ENCODE measurements at places on chromosomes 1 and 21.

- no peak for DNase-seq
Measured at GRCh38 chr1:17950728-17951127, 156.9 kb upstream of the IGSF21 start.

GRCh38 chr1:205285381-205286101 is 36.0 kb downstream of the NUAK2 start:
- peak; percentile 87 for DNase-seq

- DNase-seq, result no peak
Measured at GRCh38 chr1:228768355-228769000, 33.2 kb downstream of the RHOU start.

DNA sequence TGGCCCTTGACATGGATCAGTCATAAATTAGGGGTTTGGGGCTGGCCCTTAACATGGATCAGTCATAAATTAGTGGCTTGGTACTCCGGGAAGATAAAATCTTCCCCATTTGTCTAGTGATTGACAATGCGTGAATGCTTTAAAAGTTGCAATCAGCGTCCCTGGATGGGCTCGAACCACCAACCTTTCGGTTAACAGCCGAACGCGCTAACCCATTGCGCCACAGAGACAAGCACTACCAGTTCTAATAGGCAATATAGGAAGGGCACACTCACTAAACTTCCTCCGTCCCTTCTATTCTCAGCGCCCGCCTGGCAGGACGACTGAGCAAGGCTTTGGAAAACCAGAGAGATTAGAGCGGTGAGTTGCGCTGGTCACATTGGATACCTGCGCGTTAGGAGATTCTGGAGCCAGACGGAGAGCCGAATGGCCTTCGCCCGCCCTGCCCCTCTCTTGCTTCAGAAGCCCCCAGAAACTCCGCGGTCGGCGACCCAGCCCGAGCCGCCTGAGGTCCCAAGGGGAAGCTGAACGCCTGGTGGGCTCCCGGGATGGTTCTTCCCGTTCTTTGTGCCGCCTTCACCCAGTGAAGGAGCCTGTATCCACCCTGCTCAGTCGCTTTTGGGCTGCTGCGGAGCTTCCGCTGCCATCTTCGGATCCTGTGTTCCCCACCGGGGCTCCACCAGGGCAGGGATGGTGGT is 235.9 kb downstream of the FAM72C start:
- DNase-seq, result peak; percentile 37

DNA sequence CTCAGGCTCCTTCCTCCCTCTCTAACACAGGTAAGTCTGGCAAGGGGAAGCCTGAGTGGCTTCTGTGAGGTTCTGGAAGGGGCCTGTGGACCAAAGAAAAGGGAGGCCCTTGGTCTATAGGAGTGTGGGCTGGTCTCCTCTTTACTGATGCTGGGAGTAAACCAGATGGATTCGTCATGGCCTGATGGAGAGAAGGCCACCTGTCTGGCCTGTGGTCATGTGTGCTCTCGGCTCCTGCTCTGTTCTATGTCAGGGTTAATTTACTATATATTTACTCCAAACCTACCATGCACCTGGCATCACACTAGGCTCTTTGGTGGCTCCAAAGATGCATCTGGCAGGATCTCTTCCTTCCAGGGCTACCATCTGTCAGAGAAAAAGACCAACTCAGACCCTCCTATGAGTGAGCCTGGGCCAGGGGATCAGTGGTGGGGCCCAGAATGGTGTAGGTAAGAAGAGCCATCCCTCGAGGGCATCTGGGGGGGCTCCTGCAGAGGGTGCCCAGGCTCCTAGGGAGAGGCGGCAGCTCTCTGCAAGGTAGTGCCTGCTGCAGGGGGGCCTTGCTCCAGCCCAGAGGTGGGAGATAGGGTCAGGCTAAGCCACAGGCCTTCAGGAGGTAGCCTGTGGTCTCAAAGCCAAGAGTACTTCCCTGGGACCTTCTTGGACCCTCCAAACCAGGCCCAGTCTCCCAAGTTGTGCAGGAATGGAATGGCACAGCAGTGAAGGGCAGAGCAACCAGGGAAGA is 68.2 kb upstream of the SELENON start:
- DNase-seq, result no peak

- peak; percentile 71 for DNase-seq
Measured at GRCh38 chr21:15282665-15283064, 217.9 kb upstream of the NRIP1 start.

- DNase-seq, result no peak
Measured at GRCh38 chr1:41355356-41355755, 5.9 kb upstream of the FOXO6 start.

- DNase-seq, result no peak
Measured at GRCh38 chr1:15446212-15446611, 8.0 kb downstream of the CTRC start.

- no peak for DNase-seq
Measured at GRCh38 chr1:113937146-113937545, 8.0 kb downstream of the HIPK1 start.

- DNase-seq, result no peak
Measured at GRCh38 chr1:70256664-70257063, 35.5 kb downstream of the SRSF11 start.

DNA sequence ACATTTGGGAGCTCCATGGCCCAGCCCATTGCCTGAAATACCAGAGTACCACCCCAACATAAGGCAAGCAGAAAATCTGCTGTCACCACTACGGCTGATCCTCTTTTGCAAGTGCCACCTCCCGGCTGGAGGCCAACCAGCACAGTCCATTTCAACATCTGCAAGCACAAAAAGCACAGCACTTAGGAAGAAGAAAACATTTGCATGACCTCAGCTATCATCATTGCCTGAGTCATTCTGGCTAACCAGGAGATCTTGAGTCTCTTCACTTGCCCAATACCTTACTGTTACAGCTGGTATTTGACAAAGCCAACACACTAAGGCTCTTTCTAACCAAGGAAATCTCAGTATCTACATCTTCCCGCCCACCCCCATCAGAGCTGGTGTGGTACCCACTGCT is 55.9 kb downstream of the NEK7 start:
- DNase-seq, result peak; percentile 75

DNA sequence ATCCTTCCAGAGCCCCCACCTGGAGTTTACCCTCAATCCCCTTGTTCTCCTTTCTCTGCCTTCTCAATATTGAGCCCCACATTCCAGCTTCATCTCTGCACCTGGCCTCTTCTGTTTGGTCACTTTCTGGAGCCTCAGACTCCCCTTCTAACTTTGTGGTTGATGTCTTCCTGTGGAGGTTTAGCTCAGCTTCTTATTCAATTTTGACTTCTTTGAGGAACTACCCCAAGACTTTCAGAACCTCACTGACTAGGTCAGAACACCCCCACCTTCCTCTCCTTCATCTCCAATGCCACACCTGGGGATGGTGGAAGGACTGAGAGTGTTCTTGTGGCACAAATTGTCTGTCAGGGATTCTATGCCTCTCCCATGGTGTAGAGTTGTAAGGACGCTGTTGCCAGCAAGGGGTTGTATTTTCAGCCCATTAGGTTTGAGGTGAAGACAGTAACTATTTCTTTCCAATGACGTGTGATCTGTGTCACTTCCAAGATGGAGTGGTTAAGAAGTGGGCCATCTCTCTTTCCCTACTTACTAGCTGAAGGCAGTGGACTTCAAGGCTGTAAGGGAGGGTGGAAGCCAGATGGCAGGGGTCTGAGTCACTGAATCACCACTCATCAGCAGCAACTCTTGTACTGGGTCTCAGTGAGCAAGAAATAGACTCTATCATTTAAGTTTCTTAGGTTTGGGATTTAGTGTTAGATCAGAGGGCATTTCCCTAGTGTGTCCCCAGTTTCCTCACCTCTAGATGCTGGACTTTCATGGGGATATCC is 80.6 kb downstream of the PAPPA2 start:
- peak; percentile 30 for DNase-seq

DNA sequence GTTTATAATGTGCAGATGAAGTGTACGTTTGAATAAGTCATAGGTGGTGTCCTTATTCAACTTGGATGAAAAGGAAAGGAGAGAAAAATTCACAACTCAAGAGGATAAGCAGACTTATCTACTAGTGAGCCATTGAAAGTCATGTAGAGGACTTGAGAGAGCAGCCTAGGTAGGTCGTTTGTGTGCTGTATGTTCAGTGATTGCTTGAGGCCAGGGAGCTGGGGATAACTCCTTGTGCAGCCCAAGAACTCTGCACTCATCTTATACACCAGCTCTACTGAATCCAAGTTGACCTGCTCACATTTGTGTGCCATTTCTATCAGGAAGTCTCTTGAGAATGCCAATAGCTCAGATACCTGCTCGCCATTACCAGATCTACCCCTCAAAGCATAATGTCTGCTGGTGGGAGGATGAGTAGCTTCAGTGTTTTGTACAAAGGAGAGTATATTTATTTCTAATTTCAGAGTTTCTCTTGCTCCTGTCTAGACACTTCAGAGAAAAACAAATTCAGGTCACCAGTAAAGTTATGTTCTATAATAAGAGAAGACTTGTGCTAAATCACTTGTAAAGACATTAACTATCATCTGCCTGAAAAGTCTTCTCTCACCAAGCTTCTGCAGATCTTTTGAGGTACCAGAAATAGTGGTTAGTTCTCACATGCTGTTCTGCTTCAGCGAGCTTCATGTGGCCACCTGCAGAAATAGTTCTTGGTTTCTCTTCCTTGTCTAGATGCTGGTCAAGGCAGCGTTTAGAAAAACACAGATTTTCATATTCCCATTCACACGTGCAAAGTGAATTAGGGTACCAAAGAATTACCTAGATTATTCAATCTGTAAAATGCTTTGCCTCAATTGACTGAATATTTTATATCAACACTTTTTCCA is 10.8 kb downstream of the S1PR1 start:
- peak; percentile 36 for DNase-seq

- no peak for DNase-seq
Measured at GRCh38 chr1:217188280-217189237, 442.3 kb downstream of the GPATCH2 start.

GRCh38 chr1:228794173-228794572 is 58.9 kb downstream of the RHOU start:
- DNase-seq, result no peak

GRCh38 chr1:150872572-150872971 is 3.8 kb downstream of the ARNT start:
- DNase-seq, result no peak

GRCh38 chr1:43529206-43529731 is 1.4 kb upstream of the PTPRF start:
- DNase-seq, result peak; percentile 82

DNA sequence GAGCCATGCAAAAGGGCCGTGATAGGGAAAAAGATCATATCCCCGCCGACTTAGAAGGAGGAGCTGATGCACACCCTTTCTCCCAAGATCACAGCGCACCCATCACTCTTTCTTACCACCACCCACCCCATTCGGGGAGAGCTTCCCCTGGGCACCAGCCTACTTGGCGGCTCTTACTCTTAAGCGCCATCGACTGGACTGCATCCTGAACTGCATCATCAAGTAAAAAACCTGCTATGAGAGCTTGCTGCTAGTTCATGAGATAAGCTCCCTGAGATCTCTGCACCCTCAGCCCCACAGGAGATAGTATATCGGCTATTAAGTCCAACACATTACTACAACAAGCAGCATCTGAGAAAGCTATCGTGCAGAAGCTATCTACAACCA is 125.1 kb downstream of the BARHL2 start:
- no peak for DNase-seq

DNA sequence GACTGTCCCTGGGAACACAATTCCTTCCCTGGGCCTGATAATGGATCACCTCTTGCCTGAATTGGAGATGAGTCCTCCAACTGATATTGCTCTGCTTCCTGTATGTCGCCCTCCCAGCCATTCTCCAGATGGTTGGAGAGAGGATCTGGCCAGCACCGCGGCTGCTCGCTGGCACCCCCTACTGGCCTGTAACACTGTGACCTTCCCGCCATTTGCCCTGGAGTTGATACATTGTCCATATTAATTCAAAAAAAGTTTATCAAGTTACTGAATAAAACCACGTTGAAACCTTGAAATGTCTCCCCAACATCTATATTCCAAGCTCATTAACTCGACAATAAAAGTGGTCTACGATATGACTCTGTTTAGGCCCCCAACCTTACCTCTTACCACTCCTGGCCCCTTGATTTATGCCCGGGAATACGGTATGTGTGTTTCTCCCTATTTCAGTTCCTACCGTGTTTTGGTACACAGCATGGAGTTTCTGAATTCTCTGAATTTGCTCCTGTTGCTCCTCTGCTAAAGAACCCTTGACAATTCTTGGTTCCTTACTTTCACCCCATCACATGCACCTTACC is 241.8 kb upstream of the KIAA0040 start:
- no peak for DNase-seq

- DNase-seq, result no peak
Measured at GRCh38 chr1:12196641-12197482, 30.1 kb downstream of the TNFRSF1B start.

DNA sequence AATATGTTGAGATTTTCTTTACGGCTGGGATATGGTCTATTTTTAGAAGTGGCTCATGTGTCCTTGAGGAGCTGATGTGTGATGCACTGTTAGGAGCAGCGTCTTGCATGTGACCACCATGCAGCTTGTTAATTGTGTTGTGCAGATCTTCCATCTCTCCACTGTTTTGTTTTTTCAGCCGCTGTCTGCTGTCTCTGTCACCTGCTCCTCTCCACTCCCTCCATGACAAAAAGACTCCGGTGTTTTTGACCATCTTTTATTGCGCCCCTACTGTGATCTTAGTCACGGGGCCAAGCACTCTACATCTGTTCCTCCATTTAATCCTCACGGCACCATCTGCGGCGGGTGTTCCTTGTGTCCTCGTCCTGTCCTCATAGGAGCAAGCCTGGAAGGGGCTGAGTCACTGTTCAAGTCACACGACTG is 51.8 kb downstream of the ADARB1 start:
- no peak for DNase-seq

- no peak for DNase-seq
Measured at GRCh38 chr1:192462616-192463015, 113.0 kb upstream of the RGS1 start.

DNA sequence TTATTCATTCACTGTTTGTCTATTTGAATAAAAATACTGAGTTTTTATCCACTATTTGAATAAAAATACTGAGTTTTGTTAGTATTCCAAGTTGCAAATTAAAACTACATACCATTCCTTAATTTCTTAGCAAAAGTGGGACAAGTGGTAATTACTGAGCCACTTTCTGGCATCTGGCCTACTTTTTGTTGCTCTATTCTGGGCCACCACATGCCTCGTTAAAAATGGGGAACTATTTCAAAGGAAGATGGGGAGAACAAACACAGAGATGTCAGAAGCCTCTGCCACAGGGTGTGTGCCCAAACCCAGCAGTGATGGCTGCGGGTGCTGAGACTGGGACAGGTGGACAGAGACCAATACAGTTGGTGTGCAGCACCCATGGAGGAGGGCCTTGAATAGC is 14.6 kb downstream of the PIGP start:
- no peak for DNase-seq

DNA sequence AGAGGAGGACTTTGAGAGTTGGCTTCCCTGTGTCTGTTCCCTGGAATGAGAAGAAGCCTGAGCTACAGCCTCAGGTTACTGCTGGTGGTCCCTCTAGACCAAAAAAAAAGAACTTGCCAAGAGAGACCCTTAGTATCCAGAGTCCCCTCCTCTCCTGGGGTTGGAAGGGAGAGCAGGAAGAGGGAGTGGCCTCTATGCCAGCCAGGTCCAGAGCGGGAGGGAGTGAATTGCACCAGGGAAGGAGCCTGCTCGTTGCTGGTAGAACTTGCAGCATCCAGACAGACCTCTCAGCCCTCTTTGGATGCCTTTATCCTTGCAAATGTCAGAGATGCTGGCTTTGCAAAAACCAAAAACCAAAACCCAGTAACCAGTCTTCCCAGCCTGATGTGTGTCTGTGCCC is 491.3 kb upstream of the VAMP3 start:
- no peak for DNase-seq

- DNase-seq, result no peak
Measured at GRCh38 chr21:18725653-18726052, 322.1 kb upstream of the TMPRSS15 start.
